GF-D8 (cell line): ENCODE measurements at places on chromosomes 7 and 10.

GRCh38 chr10:45440511-45441062, 66.6 kb downstream of the ALOX5 start:
- no peak for DNase-seq

GRCh38 chr10:49398000-49398861, 2.3 kb upstream of the DRGX start:
- DNase-seq: no peak

- no peak for DNase-seq
These were observed 92.9 kb downstream of the ZNF467 start for GRCh38 chr7:149680331-149681025.

GRCh38 chr7:79923953-79924352, 210.7 kb upstream of the GNAI1 start:
- no peak for DNase-seq

GRCh38 chr10:61617586-61617985, 45.1 kb upstream of the CABCOCO1 start:
- DNase-seq: no peak

DNA sequence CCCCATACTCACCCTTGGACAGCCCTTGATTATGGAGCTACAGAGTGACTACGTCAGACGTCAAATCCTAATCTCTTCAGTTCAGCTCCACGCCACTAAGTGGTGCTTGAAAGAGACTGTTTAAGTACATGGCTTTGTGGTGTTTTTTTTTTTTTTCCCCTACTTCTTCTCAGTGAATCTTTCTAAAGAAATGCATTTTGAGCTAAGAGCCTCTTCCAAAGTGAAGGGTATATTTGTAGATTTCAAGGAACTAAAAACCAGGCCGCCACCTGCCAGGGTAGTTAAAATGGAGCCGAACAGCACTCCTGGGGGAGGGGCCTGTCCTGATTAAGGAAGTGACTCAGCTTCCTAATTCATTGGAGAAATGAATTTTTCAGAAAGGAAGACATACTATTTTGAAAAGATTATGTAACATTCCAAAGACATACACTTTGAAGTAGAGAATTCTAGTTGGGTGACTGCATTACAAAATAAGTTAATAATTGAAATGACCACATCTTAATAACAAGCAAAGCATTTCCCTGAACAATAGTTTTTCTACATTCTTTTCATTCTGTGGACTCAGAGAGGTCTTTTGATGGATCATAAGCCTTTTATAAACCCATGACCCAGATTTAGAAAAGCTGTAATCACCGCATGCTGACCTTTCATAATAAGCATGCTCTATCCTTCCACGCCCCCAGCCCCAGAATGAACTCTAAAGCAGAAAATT, 20.6 kb upstream of the VPS41 start:
- no peak for DNase-seq
